ENCODE measurements at places on chromosomes 16 and 17. TPM values are rescaled to one million over a fixed set of nuclear protein-coding genes. Genes with fewer than 3 reads are reported as not detected.

The KRTAP4-9 gene
- not detected for total RNA-seq

The SALL1 gene
- not detected for total RNA-seq

The EFCAB5 gene
- 0.28 TPM for total RNA-seq

The C16orf96 gene
- total RNA-seq = not detected

GRCh38 chr16:21628121-21628726, 24.2 kb downstream of the IGSF6 start:
- DNase-seq = no peak

- DNase-seq = no peak
Observed at GRCh38 chr17:19386974-19387920, at the start of gene MFAP4. MFAP4 (minus strand) TSS chr17:19387190; CDS start chr17:19387155, 35 bp downstream.

DNA sequence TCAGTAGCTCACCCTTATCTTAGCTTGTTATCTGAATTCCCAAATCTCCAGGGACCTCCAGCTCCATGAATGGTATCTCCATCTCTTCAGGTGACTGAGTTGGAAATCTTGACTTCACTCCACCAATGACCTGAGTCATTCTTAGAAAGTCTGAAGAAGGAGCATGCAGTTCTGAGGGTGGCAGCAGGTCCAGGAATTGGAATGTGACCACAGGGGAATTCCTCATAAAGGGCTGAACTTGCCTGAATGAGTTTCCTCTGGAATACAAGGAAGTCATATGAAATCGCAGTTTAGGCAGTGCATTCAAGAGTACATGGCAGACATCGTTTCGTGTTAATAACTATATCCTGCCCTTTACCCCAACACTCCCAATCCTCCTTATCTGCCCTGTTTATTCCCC, 12.5 kb upstream of the PYY start:
- DNase-seq = no peak

DNA sequence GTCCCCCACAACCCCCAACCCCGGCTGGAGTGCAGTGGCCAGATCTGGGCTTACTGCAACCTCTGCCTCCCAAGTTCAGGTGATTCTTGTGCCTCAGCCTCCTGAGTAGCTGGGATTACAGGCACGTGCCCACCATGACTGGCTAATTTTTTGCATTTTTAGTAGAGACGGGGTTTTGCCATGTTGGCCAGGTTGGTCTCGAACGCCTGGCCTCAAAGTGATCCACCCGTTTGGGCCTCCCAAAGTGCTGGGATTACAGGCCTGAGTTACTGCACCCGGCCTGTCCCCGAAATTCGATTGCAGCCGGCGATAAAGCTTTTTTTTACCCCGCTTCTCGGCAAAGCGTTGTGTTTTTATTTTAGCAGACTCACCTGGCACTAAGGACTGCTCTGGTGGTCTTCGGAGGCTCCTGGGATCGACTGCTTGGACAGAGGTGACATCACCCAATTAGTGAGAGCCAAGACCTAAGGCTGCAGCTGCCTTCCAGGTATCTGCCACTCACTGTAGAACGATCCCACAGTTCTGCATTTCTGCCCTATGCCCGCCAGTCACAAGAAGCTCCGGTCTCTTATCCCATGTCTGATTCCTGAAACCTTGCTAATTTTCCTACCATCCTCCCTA, 82.2 kb upstream of the ARL4D start:
- DNase-seq = no peak

DNA sequence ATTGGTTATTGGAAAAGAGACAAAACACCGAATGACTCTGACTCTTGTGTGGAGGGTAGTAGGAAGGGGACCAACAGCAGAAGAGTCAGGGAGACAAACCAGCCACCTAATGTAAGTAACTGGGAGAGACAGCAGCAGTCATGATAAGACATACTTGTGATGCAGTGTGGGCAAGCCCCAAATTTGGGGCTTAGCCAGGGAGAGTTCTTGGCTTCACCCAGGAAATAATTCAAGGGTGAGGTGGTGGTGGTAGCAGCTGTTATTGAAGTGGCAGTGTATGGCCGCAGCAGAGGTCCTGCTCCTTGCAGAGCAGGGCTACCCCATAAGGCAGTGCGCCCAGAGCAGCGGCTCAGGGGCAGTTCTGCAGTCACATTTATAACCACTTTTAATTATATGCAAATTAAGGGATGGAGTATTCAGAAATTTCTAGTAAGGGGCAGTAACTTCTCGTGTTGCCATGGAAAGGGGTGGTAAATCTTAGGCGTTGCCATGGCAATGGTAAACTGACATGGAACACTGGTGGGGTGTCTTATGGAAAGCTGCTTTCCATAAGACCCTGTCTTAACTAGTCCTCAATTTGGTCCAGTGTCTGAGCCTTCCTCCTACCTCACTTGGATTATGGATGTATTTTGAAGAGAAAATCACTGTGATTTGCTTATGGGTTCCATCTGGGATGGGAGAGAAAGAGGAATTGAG, 317.1 kb downstream of the PHKB start:
- DNase-seq = no peak

DNA sequence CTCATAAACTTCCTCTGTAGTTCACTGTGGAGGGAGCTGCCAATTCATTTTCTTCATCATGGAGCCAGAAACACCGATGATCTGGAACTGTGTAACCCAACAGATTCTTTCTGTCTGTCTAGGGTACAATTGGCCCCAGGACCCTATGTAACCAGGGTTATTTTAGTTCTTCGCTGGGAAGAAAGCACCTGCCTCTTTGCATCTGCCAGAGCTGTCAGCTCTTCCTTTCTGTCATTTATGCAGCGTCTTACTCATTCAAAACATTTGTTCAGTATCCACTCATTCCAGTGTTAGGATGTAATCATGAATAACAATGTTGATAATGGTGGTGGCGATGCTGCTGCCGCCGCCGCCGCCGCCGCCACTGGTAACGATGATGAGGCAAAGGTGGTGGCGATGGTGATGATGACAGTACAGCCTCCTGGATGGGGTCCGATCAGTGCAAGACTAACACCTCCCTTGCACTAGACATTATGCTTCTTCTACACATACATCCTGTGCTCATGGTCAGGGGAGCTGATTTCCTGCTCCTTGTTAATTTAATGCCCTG, 46.1 kb downstream of the IRX5 start:
- no peak for DNase-seq

- DNase-seq = peak; percentile 63
Observed at GRCh38 chr16:47037746-47038458, 64.4 kb upstream of the DNAJA2 start.

GRCh38 chr17:57811638-57812280, 38.1 kb downstream of the MRPS23 start:
- no peak for DNase-seq

DNA sequence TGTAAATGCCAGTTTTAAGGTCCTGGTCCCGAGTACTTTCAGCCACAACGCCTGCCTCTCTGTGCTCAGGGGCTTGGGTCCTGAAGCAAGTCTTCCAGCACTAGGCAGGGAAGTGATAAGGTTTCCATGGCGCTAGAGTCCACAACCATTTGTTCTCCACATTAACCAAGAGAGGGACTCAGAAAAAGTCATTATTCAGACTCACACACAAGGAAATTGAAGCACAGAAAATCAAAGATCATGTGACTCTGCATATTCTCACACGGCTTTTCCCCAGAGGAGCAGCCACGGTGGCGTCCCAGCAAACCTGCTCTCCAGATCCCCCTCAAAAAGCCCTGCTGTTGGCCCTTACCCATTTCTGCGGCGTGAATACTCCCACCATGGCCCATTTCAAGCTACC, 9.7 kb downstream of the ENPP7 start:
- no peak for DNase-seq

DNA sequence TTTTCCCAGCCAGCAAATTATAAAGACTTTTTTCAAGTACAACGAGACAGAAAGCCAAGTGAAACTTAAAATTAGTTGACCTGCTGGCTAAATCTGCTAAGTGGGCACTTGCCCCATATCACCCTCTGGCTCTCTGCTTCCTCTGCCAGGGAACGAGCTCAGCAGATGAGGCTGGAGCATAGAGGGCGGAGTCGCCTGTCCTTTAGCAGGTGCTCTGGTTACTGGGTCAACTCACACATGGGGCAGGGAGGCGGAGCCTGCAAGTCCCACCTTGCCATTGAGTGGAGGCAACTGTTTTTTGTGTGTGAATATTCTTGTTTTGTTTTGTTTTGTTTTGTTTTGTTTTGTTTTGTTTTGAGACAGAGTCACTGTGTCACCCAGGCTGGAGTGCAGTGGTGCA, 62.5 kb downstream of the EMP2 start:
- DNase-seq = no peak

GRCh38 chr17:246851-247421, 65.5 kb upstream of the DOC2B start:
- DNase-seq = no peak

DNA sequence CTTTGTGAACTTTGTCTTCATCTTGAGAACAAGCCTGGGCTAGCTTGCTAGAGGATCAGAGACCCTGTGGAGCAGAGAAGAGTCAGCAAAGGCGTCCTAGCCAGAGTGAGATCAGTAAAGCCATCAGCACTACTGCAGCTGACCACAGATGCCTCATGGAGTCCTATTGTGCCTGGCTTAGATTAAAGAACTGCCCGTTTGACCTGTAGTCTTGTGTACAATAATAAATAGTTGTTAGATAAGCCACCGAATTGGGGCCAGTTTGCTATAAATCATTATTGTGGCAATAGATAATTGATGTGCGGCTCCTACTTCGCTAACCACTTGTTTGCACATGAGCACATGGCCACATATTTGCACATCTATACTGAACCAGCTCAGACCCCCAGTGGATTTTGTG, 103.0 kb downstream of the CYLD start:
- DNase-seq = peak; percentile 9

GRCh38 chr17:82217530-82218204, 5.0 kb upstream of the CCDC57 start:
- DNase-seq = no peak

GRCh38 chr16:80623376-80623775, 82.6 kb downstream of the DYNLRB2 start:
- DNase-seq = peak; percentile 9

DNA sequence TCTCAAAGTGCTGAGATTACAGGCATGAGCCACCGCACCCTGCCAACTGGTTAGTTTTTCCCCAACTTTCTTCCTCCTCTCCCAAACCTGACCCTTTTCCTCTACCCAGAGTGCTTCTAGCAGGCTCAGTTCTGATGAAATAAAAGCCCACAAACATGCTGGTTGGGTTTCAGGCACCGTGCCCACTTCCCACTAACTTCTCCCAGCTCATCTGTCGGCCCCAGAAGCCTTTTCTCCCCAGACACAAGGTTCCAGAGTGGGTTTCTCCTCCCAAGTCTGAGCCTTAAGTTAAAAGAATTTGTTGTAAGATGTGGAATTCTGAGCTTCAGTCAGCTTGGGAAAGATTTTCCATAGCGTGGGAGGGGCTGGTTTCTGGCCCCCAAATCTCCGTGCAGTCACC, 11.5 kb upstream of the SCN4A start:
- DNase-seq = no peak

GRCh38 chr17:34672176-34672785, 92.9 kb downstream of the TMEM132E start:
- DNase-seq = no peak

DNA sequence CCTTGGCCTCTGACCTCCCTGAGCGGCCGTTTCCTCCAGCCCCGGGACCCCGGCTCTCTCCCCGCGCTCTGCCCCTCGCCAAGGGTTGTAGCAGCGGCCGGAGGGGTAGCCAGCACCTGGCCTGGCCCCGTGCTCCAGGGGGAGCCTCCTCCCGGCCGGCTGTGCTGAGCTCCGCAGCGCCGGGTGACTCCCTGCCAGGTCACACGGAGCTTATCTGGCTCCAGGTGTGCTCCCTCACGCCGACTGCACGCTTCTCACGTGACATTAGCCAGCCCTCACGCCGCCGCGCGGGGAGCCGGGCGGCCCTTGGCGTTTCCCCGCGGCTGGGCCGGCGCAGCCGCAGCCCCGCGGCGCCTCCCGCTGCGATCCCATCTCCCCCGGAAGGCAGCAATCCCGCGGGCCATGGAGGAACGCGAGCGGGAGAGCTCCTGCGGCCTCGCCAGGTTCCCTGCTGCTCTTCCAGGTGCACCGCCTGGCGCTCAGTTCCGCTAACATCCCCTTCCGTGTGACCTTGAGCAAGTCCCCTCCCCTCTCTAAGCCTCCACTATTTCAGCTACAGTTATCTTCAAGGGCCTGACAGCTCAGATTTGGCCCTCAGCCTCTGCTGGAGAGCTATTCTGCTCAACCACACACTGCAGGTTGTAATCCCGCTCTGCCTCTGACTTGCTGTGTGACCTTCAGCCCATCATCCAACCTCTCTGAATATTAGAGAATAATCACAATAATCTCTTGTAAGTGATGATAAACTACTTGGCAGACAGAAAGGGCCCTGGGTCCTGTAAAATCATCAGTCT, 3.4 kb downstream of the MYO18A start:
- DNase-seq = no peak

- no peak for DNase-seq
Observed at GRCh38 chr17:49746791-49747490, 17.0 kb downstream of the FAM117A start.

DNA sequence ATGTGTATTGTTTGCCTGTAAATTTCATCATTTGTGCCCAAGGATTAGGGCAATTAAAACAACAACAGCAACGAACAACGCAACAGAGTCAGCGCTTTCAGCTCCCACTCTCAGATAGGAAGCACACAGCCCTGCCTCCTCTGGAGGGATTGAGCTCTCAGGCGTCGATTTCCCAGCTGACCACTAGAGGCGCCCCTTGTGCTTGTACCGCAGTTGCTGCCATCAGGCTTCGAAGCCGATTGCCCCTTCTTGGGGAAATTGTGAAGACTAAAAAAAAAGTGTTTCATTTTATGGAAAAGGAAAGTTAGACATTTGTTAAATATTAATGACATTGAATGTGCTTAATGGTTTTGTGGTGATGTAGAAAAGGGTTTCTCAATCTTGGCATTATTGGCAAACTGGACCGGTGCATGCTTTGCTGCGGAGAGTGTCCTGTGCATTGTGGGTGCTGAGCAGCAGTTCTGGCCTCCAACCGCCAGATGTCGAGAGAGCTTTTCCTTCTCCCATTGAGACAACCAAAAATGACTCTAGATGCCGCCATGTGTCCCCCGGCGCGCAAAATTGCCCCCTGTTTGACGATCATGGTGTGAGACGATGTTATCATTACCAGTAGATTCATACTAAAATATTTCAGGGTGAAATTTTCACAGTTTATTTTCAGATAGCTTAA, 650.4 kb upstream of the RBFOX1 start:
- no peak for DNase-seq

Measured in foreskin keratinocyte (primary cell).